ENCODE measurements at places on chromosomes 12 and 14. TPM values are rescaled to one million over a fixed set of nuclear protein-coding genes. Genes with fewer than 3 reads are reported as not detected.

GRCh38 chr12:62290846-62291245 lies 30.6 kb downstream of the USP15 start:
- no peak for DNase-seq

GRCh38 chr14:86364634-86365033 lies 834.7 kb downstream of the FLRT2 start:
- DNase-seq, result no peak

DNA sequence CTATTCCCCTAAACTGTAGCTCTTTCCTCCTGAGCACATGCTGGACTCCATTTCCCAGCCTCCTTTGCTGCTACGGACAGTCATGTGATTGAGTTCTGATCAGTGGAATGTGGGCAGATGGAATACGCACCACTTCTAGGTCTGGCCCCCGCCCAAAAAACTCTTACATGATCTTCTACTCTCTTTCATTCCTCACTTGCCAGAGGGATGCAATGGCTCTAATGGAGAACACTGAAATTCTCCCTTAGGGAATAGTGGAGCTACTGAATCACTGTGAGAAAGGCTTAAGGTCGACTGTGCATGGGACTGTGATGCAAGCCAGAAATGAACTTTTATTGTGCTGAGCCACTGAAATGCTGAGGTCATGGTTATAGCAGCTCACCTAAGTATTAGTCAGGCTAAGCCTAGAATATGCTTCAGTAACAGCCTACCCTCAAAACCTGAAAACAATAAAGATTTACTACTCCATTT lies 13.0 kb upstream of the TMED2 start:
- DNase-seq, result peak; percentile 36

DNA sequence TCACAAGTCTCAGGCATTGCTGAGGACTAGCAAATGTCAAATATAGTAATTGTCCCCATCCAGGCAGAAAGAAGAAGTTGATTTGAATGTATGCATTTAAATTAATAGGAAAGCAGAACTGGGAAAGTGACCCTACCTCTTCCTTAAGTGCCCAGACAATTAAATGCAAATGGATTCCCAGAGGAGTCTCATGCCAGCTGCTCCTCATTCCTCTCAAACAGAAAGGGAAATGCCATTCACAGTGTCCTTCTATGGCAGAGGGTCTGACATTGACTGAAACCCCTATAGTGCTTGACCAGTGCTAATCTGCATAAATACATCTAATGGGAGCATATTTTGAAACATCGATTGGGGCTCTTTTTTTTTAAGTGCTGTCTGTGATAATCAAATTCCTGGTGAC lies 292.4 kb upstream of the SEL1L start:
- no peak for DNase-seq

DNA sequence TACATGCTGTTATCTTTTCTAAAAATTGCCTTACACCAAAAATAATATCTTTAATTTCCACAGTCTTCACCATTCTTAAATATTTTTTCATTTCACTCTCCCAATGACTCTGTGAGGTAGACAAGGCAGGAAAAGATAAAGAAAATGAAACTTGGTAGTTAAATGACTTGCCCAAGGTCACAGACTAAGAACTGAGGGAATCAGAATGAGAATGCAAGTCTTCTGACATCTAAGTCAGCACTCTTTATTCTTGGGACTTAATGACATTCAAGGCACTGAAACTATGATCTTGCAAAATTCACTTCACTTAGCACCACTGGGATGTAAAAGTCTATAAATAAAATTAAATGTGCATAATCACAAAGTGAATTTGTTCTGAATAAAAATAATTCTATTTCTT lies 104.5 kb downstream of the SLC2A13 start:
- no peak for DNase-seq

DNA sequence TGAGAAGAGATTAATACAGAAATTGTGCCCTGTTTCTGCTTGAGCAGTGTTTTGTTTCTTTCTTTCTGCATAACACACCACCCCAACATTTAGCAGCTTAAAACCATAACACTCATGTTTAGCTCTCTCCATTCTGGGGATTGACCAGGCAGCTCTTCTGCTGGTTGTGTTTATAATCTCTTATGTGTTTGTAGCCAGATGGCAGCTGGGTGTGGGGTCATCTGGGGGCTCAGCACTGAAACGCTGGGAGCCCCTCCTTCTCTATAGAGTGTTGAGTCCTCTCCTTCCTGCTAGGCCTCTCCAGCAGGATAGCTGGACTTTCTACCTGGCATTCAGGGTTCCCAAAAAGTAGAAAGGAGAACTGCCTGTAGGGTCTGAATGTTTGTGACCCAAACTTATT lies 270.6 kb downstream of the TTC8 start:
- no peak for DNase-seq

DNA sequence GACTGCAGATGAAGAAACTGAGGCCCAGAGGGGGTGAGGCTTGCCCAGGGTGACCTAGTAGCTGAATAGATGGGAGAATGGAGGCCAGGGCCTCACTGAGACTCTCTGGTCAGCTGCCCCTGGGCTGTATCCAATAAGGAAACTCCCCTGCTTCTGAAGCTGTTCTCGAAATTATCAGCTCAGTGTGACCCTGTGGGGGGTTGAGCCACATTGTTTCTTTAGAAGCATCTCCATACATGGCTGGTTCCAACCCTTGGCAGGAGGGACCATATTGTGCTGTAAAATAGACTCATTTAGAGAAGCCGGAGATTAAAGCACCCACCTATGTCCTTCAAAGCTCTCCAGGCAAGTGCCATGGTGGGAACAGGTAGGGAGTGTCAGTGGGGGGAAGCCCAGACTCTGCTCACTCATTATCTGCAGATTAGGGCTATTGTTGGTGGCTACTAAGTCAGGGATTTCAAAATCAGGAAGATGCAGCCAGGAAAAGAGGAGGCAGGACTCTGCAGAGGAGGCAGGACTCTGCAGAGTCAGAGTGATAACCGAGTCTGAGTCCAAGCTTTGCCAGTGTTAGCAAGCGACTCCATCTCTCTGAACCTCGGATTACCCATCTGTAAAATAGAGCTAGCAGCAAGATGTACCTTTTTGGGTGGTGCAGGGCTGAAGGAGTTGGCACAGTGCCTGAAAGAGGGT lies 3.5 kb downstream of the SERPINA5 start:
- DNase-seq, result no peak

DNA sequence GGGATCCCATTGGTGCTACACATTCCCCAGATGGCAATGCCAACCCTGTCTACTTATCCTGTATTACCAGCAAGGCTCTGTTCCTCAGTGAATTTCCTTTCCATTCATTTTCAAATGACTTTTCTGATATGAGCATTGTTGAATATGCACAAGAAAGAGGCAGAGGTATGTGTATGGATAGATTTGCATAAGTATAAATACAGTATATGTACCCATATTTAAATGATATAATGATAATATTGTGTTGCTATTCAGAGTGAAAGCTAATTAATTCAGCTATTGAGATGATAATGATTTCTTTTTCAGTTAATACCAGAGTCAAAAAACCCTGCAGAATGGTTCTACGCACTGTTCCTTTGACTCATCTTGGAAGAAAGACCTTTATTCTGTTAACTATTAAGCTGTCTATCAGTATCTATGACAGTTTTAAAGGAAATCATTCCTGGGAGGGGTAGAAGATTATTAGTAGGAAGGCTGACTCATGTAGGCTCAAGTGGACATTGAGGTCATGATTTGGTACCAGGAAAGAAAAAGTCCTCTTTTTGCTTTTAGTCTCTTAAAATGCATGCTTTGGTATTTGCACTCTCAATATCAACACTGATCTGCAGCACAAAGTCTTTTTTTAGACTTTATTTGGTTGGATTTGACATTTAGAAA lies 44.9 kb upstream of the GAS2L3 start:
- DNase-seq, result no peak

DNA sequence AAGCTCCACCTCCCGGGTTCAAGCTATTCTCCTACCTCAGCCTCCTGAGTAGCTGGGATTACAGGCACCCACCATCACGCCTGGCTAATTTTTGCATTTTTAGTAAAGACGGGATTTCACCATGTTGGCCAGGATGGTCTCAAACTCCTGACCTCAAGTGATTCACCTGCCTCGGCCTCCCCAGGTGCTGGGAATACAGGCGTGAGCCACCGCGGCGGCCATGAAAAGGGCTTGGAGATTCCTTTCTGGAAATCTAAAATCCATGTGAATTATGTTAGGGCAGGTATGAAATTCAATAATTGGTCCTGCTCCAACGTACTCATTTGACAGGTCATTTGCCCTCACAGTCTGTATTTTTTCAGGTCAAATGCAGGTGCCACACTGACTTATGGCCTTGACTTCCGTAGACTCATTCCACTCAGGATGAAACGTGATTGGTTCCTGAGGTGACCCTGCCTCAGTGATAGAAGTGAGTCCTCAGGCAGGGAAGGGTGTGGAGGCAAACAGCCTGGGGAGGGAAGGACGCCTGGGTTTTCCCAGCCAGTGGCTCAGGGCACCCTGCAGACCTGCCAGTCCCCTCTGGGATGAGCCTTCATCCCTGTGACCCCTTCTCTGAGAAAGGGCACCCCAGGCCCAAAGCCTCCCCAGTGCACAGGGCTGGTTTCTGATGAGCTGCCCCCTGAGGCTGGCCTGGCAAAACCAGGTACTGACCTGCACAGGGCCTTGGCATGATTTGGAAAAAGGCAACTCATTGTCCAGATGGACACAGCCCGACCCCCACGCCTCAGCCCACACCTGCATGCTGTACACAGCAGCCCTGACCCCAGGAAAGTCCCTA lies 48.7 kb downstream of the PSMA6 start:
- DNase-seq, result no peak

DNA sequence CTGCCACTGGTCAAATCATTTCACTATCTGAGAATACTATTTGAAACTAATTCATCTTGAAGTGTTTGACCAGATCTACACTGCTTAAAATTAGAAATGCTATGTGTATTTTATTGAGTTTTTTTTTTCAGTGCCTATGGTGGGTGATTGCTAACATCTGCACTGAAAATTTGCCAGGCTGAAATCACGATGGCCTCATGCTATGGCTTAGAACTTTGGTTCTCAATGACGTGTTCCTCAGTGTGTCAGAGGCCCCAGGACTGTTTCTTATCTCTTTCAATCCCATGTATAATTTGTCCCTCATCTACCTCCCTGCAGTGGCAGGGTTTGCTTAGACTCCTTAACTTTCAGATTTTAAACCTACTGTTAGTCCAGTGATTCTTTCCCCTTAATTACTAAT lies 36.2 kb upstream of the NKX2-8 start:
- DNase-seq, result no peak

DNA sequence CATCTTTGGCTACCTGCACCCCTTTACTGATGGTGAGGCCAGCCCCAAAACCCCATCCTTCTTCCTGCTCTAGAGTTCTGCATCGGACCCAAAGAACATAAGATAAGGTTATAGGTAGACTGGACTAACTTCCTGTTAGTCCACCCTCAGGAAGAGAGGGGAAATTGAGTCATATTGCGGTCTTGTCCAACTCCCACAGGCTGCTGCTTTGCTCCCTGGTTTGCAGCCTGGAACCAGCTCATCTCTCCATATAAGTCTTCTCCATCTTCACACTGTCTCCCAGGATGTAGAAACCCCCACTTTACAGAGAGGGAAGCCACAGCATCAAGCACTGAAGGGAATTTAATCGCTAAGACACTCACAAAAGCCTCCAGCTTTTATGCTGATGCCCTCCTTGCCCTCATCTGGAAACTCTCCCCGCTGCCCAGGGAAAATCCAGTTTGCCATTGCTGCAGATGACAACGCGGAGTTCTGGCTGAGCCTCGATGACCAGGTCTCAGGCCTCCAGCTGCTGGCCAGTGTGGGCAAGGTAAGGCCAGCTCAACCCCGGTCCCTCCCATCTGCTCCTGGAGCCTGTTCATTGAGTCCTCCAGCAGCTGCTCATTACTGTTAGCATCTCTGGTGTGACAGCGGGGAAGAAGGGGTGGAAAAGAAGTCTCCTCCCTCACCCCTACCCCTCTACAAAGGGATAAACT lies 85.3 kb downstream of the B4GALNT3 start:
- no peak for DNase-seq

DNA sequence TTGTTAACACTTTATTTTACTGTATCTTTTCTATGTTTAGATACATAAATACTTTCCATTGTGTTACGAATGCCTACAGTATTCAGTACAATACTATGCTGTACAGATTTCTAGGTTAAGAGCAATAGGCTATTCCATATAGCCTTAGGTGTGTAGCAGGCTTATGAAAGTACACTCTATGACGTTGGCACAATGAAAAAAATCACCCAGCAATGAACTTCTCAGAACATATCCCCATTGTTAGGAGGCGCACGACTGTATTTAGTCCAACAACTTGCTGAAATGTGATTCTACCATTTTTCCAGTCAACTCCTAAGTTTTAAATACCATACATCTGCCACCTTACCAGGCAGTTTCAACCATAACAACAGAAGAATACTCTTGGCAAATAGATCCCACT lies 1.8 kb downstream of the PARP11 start:
- no peak for DNase-seq

- no peak for DNase-seq
These were observed 56.4 kb downstream of the PPP2R5E start for GRCh38 chr14:63486738-63487137.

DNA sequence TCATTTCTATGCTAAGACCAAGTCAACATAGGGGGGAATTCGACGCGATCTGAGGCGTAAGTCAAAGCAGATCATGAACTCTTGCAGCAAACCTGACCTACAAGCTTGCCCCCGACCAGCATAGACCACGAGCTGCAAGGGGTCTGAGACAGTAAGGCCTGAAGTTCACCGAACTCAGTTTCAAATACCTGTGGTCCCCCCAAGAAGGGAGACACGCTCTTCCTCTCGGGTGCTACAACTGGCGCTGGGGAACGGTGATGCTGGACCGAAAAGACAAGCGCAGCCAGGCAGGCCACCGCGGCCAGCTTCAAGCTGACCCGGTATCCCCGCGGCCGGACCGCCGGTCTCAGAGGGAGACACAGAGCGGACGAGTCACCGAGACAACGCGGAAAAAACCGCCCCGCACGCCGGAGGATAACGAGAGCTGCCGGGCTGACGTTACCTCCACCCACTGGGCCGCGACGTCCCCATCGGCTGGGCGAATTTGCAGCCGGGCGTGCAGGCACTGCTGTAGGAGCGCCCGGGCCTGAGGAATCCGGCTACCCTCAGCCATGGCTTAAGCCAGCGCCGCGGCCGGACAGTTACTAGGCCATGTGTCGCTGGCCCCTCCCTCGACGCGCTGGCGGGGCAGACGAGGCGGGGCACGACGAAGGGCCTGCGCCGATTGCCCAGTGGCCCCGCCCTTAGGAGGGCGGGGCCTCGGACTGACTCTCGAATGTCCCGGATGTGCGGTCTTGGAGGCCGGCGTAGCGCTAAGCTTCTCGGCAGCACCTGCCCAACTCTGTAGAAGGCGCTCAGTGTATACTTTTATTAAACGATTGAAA lies at the start of gene DTD2:
DTD2 (minus strand) TSS at position 666 of the 824 bp plus-strand sequence; CDS start at position 553, 113 bp downstream.
- peak; percentile 89 for DNase-seq

The ZBTB1 gene
- 28.1 TPM for total RNA-seq

The KRT6A gene
- total RNA-seq, result not detected

The B4GALNT1 gene
- 13.9 TPM for total RNA-seq

The IL22 gene
- total RNA-seq, result not detected

The FGF6 gene
- total RNA-seq, result not detected

The UNC119B gene
- 43.8 TPM for total RNA-seq

The SLC7A7 gene
- total RNA-seq, result not detected
